SK-N-DZ (cell line): ENCODE measurements at places on chromosomes 1 and 21.

DNA sequence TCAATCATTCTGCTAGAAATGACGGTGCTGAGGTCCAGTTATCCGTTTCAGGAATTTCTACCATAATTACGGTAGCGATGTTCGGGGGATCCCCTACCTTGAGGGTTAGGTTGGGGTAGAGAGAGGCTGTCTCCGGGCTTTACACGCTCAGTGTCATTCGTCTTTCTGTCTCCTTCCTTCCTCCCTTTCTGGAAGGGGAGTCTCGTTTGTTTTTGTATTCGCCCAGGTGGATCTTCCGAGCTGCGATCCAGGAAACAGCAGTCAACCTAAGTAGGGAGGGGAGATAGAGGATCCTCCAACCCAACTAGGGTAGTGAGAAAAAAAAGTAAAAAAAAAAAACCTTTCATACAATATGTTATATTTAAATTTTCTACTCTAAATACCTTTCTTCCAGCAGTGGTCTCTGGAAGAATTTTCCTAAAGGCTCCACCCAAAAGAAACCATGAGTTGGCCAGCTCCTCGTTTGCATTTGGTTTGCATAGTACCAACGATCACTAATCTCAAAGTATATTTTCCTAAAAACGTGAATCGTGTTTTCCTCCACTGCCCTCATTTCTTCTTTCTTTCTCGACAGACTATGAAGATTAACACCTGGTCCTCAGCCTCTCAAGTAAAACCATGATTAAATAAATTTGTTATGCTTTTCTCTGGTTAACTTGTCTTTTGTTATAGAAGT, 611 bp upstream of the PIK3C2B start:
- no peak for DNase-seq

DNA sequence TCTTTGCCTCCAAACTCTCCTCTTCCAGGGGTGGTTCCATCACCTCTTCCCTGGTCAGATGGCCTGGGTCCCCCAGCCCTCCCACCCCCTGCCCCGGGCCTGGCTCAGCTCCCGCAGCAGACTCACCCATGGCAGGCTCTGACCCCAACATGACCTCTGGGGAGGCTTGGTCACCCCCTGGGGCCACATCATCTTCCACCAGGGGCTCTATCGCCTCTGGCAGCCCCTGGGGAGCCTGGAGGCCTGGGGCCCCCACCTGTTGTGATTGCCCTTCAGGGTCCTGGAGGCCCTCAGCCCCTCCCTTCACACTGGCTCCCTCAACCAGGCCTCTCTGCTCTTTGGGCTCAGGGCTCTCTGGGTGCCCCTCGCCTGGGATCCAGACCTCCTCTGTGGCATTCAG, 6.4 kb downstream of the NES start:
- no peak for DNase-seq

DNA sequence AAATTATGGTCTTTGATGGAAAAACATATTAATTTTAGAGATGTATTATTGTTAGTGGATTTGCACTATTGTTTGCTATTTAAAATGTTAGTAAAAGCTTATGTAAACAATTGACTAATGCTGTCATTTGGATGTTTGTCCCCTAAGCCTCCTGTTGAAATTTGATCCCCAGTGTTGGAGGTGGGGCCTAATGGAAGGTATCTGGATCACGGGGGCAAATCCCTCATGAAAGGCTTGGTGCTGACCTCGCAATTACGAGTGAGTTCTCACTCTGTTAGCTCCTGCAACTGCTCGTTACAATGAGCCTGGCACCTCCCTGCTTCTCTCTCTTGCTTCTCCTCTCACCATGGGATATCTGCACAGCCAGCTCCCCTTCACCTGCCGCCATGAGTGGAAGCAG, 14.3 kb downstream of the TMEM35B start:
- no peak for DNase-seq

DNA sequence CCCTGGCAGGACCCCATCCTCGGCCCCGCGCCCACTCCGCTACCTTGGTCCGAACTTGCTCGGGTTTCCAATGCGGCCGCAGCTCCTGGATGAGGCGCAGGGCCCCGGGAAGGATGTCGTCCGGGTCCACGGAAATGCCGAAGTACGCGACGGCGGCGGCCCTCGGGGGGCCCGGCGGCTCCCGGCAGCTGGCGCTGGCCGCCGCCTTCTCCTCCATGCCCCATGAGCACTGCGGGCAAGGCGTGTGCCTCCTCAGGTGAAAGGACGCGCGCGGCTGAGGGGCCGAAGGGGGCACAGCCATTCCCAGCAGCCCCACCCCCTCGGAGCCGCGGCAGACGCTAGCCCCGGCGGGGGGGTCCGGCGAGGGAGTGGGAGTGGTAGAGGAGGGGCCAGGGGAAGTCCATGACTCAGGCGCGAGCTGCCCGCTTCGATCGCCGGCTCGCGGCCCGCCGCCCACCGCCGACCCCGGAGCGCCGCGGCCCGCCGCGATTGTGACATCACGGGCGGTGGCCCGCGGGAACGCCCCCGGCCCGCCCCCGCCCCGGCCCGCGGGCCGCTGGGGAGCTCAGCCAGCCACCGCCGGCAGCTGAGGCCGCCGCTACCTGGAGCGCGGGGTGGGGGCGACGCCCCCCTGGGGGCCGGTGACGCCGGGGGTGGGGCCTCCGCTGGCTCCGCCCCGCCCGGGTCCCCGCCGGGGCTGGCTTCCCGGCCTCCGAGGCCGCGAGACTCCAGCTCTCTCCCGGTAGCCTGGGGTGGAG, at the start of gene ETNK2:
TSS of gene ETNK2 (minus strand) at position 493 of the 758 bp plus-strand sequence. CDS start at position 301, 192 bp downstream.
- DNase-seq: peak; percentile 30

DNA sequence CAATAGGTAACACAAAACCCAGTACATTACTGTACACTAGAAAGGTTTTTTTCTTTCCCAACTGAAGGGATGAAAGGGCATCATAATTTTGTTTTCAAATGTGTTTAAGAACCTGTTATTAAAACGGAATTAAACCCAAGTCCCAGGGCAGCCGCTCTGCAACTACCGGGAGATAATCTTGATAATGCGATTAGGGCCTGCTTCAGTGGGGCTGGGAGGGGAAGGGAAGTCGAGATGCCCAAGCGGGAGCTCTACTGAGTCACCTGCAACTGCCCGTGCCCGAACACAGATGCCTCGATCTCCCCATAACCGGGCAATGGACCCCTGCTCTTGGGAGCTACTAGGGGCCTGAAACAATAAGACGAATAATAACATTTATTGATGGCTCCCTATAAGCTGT, 61.4 kb downstream of the KAZN start:
- peak; percentile 21 for DNase-seq

DNA sequence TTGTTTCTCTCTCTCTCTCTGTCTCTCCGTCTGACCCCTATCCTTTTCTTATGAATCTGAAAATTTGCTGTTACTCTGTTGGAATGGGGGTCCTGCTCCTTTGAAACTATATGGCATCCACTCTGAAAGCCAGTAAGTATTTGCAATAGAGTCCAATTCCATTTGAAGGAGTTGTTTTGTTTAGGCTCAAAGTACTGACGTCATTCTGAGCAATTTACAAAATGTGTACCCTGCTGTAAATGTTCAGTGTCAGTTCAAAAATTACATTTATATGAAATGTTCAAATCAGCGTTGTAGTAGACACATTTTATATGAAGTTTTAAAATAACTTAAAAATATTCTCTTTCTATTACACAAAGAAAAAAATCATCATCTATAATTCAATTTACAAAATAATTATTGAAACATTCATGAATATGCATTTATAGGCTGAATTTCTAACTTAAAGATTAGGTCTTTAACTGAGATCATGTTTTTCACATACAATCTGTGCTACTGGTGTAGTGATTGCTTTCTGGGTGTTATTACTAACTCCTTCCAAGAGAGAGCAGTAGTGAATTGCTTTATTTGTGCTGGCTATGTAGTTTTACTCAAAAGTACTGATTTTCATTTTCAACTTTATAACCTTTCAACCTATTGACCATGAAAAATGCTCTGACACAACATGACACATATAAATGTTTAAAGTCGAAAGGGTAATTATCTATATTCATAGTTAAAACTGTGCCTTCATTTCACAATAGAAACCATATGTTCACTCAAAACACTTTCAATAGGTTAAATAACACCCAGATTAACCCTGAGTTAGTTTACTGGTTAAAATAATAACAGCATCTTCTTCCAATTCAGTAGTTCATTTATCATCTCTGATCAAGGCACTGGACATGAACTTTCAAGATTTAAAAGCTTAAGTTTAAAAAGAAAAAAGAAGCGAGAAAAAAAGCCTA, 253.1 kb upstream of the ADGRL4 start:
- peak; percentile 6 for DNase-seq

DNA sequence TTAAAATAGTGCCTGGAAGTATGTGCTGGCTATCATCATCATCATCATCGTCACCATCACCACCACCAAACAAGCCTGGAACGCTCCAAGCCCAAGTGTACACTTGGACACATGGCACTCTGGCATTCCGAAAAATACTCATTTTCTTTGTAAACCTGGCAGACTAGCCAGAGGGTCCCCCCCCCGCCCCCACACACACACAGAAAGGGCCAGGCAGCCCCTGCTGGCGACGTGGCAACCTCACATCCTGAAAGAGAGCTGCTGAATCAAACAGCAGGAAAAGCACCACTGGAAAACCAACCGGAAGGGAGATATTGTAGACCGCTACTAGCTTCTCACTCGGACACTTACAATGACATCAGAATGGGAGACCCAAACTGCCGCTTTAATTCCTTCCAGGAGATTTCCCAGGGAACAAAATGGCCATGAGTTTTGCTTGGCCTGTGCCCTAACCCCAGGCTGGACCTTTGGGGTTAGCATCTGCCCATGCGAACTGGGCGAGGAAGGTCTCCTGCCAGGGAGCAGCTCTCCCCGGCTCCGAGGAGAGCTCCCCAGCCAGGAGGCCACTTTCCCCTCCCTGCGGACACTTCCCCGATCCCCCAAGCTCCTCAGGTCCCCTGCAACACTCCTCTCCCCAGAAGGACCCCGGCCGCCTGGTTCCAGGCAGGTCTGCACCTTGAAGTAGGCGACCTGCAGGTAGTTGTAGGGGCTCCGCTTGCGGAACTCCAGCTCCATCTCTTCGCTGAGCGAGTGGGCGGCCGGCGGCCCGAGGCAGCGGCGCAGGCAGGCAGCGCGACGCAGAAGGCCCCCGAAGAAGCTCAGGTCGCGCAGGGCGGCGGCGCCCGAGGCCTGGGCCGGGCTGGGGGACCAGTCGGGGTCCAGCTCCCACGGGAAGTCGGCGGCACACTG, 742 bp downstream of the P3H1 start:
- peak; percentile 76 for DNase-seq

GRCh38 chr21:40901691-40902090, 54.7 kb upstream of the DSCAM start:
- DNase-seq: no peak

DNA sequence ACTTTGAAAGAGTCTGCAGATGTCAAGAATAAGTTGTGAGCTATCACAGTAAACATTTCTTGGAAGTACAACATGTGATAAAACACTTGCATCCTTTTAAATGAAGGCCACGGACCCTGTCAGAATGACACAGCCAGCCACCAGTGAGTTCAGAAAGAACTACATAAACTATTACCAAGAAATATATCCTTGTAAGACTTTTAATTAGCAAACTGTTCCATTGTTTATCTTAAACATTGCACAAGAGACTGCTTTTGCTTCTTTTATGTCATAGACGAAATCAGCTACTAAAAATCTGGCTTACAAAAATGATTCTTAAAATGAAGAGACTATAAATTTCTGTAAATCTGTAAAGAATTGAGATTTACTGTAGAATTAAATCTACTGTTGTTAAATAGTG, 17.9 kb downstream of the LRRC7 start:
- DNase-seq: no peak

DNA sequence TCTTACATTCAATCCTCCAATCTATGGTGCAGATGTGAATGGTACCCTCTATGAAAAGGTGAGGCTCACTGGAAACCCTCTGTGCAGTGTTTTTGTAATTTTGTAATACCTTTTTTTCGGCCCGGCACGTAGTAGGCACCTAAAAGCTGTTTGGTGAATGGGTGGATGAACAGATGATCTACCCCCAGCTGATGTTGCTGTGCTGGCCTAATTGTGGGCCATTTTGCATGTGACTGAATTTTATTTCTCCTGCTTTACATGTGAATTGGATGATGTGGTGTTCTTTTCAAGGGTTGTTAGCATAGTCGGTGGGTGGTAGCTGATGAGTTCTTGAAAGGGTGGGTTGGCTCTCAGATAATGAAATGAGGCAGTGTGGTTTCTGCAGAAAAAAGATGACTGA, 10.4 kb downstream of the KDM4A start:
- DNase-seq: no peak

- peak; percentile 67 for DNase-seq
Observed at GRCh38 chr1:59971464-59971911, 44.9 kb upstream of the CYP2J2 start.

- no peak for DNase-seq
Observed at GRCh38 chr1:231694465-231695077, 68.0 kb downstream of the DISC1 start.

- DNase-seq: no peak
Observed at GRCh38 chr21:18461743-18462142, 58.2 kb upstream of the TMPRSS15 start.

DNA sequence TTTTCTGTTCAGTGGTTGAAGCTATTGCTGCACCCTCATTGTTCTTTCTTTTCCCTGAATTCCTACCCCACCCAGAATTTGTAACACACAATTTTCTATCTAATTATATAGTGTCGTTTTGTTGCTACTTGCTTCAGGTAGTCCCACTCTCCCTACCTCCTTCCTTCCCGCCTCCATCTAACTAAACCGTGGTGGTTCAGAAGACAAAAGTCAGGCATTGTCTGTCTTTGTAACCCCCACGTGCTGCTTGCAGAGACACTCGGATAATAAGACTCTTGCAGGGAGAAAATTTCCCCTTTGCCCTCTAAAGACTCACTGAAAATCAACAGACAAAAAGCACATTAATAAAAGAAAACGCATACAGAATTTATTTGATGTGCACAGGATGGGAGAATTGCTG, 46.2 kb upstream of the BTG3 start:
- no peak for DNase-seq

- DNase-seq: no peak
Observed at GRCh38 chr1:178126741-178127185, 32.9 kb downstream of the RASAL2 start.

- DNase-seq: no peak
Observed at GRCh38 chr1:167450843-167451242, 67.5 kb downstream of the CD247 start.

GRCh38 chr1:21801100-21801499, 11.0 kb upstream of the LDLRAD2 start:
- DNase-seq: no peak

DNA sequence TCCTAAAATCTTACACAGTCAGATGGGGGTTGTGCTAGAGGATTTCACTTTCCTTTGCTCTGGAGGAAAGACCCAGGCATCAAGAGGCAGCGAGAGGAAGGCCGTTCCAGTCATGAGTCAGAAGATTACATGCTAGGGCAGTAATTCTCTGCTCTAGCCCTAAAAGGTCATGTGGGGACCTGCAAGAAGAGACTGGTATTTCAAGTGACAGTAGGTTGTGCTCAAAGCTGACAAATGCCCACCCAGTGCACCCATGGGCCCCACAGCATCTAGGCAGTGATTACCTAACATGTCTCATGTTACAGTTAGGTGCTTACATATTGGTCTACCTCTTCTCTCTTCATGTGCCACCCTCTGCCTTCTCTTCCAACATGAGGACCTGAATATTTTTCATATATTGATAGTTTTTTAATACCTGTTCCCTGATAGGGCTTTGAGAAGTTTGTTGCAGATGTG, 99.7 kb upstream of the BEND5 start:
- no peak for DNase-seq
